Activated T-cell treated with anti-CD3 and anti-CD28 coated beads for 24 hours (primary cell): ENCODE measurements at places on chromosomes 13 and 19.

- DNase-seq, result no peak
These were observed at the start of gene MTUS2 for GRCh38 chr13:28820099-28821051. TSS of gene MTUS2 (plus strand) at chr13:28820339.

GRCh38 chr19:35069696-35070095 lies 28.2 kb downstream of the HPN start:
- DNase-seq, result no peak

DNA sequence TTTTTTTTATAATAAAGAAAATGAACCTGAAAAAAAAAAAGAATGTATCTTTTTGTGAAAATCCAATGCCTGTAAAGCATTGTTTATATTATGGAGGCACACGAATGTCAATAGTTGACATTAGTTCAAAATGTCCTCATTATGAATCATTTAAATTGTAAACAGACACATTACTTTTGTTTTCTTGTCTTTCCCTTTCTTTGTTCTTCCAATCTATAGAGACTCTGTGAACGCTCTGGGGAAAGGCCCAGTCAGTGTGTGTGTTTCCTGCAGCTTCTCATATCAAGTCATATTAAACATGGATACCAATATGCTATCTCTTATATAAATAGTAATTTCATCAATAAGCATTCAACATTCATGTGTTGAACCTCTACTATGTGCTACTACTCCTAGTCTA lies 193.1 kb downstream of the KCTD12 start:
- no peak for DNase-seq

DNA sequence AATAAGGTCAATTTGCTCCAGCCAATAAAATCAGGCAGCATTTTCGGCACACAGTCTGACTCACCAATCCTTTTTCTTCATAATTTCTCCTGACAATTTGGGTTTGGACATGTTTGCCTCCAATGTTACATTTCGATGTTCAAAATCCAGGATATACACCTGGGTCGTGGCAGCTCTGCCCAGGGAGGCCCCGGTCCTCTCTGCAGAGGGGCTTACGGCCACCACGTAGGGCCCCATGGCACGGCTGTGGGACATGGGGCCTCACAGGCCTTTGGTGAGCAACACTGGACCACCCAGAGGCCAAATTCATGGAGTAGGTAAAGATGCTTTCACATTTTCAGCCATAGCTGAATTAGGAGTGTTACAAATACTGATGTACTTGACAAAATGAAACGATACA lies 25.4 kb downstream of the IRS2 start:
- DNase-seq, result no peak

DNA sequence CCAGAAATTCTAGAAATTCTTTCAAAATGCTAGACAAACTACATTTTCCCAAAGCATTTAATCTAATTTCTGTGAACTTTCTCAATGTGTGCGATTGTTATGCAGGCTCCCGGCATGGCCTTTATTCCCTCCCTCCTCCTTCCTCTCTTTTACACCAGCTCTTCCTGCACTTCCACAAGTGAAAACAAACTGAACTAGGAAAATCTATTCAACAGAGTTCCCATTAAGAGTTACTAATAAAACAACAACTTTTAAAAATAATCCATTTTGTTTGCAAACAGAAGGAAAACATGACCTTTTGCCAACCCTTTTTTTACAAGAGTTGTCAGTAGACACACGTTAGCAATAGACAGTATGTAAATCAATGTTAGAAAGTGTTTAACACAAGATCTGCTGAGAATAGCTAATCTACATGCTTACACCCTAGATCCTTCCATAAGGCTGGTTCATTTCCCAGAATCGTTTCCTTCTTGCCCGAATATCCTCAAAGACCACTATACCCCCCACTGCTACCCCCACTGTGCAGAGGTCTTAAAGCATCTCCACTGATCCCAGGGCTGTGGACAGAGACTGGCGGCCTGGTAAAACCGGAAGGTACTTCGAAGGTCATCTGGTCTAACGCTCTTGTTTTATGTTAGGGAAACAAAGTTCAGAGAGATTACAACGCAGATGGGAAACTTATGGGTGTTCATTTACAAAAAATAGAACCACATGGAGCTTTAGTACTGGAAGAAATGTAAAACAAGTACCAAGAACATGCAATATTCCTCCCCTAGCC lies 98.0 kb downstream of the FOXO1 start:
- no peak for DNase-seq

GRCh38 chr13:45516757-45517156 lies 52.0 kb downstream of the COG3 start:
- DNase-seq, result no peak

- no peak for DNase-seq
These were observed 2.3 kb downstream of the TRAPPC6A start for GRCh38 chr19:45175515-45176345.

DNA sequence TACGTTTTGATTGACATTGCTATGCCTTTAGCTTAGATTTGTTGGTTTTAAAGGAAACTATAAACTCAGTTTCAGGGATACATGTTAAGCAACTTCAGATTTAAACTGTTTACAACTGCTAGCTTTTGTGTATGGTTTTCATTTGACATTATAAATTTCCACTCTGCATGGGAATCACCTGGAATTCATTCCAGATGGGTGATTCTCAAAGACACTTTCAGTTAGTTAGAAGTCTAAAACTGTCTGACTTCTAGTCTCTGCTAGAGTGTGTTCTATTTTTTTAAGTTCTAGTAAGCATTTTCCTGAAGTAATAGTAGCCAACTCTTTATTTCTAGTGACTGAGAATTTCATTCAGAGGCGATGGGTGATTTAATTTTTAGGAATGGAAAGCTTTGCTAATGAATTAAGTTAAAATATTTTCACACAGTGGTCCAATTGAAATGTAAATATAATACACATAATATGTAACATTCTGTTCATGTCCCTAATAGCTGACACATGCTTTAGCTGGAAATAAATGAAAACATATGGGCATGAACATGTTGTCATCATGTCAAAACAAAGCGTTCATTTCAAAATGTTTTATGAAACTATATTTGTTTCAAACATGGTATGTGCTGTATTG lies 58.3 kb upstream of the CSNK1A1L start:
- no peak for DNase-seq

GRCh38 chr19:58569943-58570670 lies 3.0 kb downstream of the MZF1 start:
- no peak for DNase-seq

- no peak for DNase-seq
These were observed 33.4 kb downstream of the FAAP24 start for GRCh38 chr19:33005440-33005839.

DNA sequence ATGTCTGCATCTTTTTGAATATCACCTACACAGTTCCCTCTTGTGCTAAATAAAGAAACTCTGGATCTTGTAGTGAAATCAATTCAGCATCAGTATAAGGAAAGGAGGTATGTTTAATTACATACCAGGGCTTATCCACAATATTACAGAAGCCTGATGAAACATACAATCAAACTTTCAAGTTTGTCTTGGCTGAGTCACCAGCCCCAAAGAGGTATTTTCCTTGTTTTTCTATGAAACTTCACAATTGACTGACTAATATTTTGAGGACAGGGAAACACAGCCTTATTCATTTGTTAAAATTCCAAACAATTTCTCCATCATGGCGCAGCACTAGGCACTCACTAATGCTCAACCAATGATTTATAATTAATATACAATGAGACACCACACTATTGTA lies 952.4 kb downstream of the PCDH17 start:
- no peak for DNase-seq

GRCh38 chr19:50818859-50819472 lies 4.6 kb downstream of the KLK1 start:
- no peak for DNase-seq
